Cardiac fibroblast (primary cell): ENCODE measurements at places on chromosomes 16 and 17.
A peak's percentile ranks its signal among the peaks of the same experiment; 100 is the strongest.

GRCh38 chr17:1083451-1084187 lies 86.7 kb downstream of the TIMM22 start:
- peak; percentile 37 for DNase-seq

DNA sequence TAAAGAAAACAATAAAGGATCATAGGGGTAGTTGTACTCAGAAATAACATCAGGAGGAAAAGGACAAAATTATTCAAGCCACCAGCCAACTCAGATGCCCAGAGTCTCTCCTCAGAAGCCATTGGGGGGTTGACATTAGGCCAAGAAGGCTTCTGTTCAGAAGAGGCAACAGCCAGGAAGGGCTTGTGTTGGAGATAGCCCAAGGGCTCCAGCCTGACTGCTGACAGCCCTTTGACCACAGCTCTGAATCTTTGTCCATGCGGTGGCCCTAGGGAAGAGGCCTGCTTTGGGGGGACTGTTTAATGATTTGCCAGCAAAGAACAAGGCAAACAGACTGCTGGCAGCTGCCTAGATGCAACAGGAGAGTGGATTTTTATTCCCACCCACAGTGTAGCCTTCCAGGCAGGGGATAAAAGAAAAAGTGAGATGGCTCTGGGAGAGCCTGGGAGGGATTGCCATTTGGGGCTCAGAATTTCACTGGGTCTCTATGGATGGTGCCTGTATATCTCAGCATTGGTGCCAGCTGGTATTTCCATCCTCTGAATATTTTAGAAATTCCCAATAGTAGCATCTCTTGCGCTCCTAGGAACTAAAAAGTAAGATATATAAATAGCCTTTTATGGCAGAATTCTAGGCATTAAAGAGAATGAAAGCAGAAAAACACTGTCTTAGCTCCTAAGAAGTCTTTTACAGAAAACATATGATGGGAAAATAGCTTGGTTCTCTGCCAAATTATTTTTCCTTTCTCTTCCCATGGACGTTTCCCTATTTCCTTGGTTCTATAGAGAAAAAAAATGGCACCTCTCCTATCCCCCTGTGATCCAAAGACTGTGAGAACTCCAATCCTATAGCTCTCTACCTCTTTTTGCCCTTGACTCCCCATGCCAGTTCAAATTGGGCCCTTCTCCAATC lies 29.4 kb upstream of the SUPT4H1 start:
- peak; percentile 25 for DNase-seq

- DNase-seq, result no peak
Observed at GRCh38 chr17:44001461-44001920, 2.9 kb upstream of the NAGS start.

DNA sequence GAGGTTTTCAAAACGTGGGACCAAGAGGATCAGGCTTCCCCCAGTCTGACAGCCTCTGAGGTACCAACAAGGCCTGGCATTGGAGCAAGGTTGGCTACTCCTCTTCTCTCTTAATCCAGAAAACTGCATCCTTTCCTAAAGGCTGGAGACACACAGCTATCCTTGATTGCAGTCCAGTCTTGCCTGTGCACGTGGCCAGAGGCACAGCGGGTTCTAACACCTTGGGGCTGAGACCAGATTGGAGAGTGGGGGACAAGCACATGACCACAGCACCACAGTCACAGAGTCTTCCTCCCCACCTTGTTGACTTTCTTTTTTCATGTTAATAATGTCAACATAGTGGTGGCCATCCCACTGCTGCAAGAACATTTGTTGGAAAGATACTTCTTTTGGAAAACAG lies 46.9 kb downstream of the GNAO1 start:
- no peak for DNase-seq

DNA sequence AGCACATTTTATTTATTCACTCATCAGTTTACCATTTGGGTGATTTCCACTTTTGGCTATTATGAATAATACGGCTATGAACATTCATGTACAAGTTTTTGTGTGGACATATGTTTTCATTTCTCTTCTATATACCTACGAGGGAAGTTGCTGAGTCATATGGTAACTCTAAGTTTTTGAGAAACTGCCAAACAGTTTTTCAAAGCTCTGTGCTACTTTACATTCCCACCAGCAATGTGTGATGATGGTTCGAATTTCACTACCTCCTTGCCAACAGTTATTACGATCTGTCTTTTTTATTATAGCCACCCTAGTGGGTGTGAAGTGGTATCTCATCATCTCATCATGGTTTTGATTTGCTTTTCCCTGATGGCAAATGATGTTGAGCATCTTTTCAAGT lies 63.7 kb upstream of the MRTFB start:
- DNase-seq, result peak; percentile 72

DNA sequence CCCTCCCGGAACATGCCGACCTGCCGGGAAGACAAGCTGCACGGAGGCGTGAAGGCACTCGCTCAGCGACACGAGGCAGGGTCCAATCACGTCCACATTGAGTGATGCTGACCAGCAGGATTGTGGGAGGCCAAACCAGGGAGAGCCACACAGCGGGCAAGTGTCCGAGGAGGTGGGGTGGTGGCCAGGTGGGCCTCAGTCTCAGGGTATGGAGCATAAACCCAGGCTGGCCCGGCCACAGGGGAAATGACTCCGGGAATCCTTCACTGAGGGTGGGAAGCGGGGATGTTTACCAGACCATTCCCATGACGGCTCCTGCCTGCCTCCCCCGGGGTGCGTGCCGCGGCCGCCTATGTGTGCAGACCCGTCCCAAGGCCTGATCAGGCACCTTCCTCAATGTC lies 62.5 kb downstream of the RPH3AL start:
- no peak for DNase-seq

- DNase-seq, result no peak
Observed at GRCh38 chr17:17403899-17404576, 72.8 kb upstream of the MED9 start.

GRCh38 chr17:12899604-12900003 lies 110.3 kb downstream of the ARHGAP44 start:
- DNase-seq, result no peak

- DNase-seq, result no peak
Observed at GRCh38 chr17:13283606-13284005, 265.8 kb upstream of the ELAC2 start.

GRCh38 chr16:85757341-85757822 lies 6.5 kb upstream of the C16orf74 start:
- no peak for DNase-seq

- no peak for DNase-seq
Observed at GRCh38 chr16:10881479-10882030, 4.6 kb downstream of the CIITA start.

DNA sequence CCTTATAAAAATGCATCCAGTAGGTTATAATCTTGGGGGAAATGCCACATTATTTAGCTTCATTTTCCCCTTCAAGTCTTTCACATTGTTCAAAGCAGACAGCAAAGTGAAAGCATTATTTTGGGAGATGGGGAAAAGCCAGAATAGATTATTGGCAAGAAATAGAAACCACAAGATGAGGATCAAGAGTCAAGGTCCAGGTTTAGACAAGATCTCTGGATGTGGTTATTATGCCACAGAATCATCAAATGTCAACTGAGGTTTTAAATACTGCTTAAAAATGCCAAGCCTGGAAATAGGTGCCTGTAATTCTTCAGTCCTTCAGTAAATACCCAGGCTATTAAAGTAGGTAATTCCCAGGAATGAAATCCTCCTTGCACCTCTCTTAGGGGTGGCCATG lies 65.1 kb upstream of the ALOX12 start:
- no peak for DNase-seq

GRCh38 chr16:68362262-68362913 lies 51.6 kb downstream of the PRMT7 start:
- DNase-seq, result no peak

GRCh38 chr17:610276-610675 lies 104.4 kb downstream of the VPS53 start:
- no peak for DNase-seq

DNA sequence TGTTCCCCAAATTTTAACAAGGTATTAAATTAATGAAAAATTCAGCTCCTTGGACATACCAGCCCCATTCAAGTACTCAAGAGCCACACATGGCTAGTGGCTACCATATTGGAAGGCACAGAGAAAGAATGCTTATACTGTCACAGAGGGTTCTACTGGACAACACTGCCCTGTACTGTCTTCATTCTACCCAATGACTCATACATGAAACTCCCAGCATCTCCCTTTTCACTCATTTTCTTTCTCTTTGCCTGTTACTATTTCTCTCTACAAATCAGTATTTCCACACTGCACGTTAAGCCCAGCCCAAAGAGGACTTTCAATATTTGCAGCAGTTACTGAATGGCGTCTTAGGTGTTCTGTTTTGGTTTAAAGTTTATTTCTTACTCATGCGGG lies 72.1 kb upstream of the RCVRN start:
- no peak for DNase-seq

DNA sequence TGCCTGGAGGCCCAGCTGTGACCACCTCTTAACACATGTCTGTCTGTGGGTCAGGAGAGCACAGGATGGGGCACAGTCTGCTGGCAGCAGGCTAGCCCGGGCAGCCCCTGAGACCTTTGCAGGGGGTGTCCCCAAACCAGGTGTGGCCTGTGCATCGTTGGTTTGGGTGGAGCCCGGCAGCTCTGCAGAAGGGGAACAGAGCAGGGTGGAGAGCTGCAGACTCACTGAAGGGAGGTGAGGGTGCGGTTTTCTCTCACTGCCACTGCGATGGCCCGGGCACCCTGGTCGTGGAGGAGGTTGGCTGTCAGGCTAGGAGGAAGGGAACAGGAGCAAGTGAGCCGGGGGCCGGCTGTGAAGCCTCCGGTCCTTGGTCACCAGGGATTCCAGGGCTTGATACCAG lies 28.8 kb downstream of the NLRC3 start:
- no peak for DNase-seq
